ENCODE measurements at places on chromosomes 2 and 18.
A peak's percentile ranks its signal among the peaks of the same experiment; 100 is the strongest.

GRCh38 chr18:7955175-7955574 lies 388.1 kb downstream of the PTPRM start:
- no peak for DNase-seq

DNA sequence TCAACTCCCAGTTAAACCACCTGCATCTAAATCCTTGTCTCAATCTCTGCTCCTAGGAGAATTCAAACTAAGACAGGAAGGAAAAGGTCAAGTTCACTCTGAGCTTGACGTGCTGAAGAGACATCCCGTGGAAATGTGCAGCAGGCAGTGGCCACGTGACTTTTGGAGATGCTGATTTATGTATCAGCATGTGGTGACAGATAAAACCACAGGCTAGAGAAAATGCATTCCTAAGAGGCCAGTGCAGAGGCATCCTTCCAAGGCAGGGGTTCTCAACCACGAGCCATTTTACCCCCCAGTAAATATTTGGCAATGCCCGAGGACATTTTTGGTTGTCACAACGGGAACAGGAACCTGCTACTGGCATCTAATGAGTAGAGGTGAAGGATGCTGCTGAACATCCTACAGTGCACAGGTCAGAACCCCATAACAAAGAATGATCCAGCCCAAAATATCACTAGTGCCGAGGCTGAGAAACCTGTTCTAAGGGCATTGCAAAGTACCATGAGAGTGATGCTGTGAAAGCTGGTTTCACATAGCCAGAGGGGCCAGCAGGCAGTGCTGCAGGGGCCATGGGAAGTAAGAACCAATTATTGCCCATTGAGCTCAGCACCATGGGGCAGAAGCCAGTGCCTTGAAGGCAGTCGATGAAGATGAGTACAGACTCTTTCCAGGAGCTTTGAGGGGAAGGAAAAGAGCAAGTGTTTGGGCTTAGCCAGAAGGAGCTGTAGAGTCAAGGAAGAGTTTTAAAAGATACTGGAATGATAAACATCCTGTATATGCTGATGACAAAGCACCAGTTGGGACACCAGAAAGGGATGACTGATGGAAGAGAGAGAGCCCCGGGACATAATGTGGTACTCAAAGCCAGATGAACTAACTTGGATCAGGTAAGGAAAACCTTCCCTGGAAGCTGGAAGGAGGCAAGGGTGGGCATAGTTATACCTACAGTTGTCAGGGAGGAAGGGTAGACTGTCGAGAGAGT lies 174.6 kb downstream of the HAUS1 start:
- DNase-seq: no peak

DNA sequence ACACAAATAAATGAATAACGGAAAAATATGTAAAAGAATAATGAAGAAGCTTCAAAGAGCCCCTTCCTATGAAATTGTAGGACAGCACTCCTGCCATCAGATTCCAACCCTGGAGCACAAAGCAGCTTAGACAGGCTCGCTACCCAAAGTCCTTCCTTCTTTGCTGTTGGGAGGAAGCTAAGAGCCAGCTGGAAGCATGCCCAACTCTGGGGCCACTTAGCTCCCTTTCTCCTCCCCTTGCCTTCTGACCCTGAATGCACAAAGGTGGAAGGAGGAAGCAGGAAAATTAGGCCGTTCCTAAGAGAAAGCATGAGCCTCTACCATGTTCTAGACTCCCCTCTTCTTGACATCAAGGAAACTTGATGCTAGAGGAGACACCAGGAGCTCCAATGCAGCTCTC lies 700.8 kb downstream of the RNF144A start:
- DNase-seq: no peak

GRCh38 chr2:206764673-206765241 lies 371 bp downstream of the MDH1B start:
- DNase-seq: no peak

DNA sequence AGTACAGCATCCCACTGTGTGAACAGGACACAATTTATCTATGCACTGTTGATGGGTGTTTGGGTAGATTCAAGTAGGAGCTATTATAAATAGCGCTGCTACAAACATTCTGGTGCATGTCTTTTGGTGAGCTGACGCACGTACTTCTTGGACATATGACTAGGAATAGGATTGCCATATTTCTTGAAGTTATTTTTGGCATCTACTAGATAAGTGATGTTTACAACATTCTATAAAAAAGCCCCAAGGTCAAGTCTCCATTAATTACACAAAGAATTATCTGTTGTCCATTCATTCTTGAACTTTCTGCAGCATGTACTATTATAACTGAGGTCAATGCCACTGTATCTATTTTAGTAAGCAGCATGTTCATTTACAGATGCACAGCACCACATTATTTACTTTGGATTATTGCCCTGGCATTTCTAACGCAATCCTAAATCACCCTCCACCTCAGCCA lies 225.5 kb upstream of the TMEM200C start:
- DNase-seq: no peak

GRCh38 chr2:237449193-237449881 lies 35.4 kb upstream of the COL6A3 start:
- no peak for DNase-seq

GRCh38 chr18:3342628-3343027 lies 80.7 kb downstream of the MYL12B start:
- DNase-seq: no peak

GRCh38 chr2:66173645-66174044 lies 261.3 kb upstream of the MEIS1 start:
- DNase-seq: no peak

DNA sequence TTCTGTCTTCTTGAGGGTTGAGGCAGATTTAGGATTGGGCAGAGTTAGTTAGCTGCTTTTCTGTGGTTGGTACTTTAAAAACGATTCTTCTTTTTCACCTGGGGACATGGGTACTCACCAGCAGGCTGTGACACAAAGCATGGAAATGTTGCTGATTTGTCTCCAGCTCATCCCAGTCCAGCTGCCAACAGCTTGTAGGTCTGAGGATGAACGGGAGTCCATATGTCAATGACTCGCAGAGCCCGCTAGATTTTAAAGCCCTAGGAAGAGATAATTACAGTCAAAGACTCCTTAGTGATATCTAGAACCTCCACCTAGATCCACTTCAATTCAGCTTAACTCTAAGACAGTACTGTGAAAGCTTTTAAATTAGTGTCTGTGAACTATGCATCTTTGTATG lies 20.8 kb downstream of the DOK1 start:
- no peak for DNase-seq

- DNase-seq: no peak
These were observed 3.9 kb upstream of the MYL1 start for GRCh38 chr2:210318891-210319290.

DNA sequence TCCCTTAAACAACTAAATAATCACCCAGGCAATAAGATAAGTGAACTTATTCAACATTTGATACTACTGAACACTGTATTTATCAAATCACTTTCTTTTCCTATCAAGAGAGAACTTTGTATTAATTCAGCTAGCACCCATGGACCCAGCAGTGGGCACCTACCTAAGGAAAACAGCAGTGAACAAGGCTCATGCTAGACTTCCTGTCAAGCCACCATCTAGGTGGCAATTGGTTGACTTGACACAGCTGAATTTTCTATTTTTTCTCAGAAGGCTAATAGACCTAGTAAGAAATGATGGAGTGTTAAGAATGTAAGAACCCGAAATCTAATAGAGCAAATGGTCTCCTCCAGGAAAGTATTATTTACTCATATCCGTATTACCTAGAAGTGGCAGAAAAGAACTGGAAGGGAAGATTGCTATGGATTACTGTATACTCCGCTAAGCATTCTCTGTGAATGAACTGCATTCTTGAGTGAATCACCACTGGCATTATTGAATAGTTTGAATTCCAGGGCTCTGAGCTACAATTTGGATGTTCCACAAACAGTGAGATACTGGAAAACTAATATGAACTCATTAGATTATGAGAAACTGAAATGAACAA lies 988.2 kb upstream of the CDH2 start:
- DNase-seq: no peak

- DNase-seq: no peak
These were observed 54.7 kb downstream of the FAM117B start for GRCh38 chr2:202689459-202689858.

- DNase-seq: no peak
These were observed 132.9 kb downstream of the BARD1 start for GRCh38 chr2:214676421-214677089.

GRCh38 chr2:181252262-181253148 lies 204.7 kb upstream of the ITGA4 start:
- DNase-seq: no peak

GRCh38 chr2:69893684-69894551 lies at the start of gene SNRNP27:
Gene SNRNP27, plus strand, starts transcription at chr2:69893956. Its CDS starts 29 bp downstream, at chr2:69893985.
- DNase-seq: peak; percentile 68

DNA sequence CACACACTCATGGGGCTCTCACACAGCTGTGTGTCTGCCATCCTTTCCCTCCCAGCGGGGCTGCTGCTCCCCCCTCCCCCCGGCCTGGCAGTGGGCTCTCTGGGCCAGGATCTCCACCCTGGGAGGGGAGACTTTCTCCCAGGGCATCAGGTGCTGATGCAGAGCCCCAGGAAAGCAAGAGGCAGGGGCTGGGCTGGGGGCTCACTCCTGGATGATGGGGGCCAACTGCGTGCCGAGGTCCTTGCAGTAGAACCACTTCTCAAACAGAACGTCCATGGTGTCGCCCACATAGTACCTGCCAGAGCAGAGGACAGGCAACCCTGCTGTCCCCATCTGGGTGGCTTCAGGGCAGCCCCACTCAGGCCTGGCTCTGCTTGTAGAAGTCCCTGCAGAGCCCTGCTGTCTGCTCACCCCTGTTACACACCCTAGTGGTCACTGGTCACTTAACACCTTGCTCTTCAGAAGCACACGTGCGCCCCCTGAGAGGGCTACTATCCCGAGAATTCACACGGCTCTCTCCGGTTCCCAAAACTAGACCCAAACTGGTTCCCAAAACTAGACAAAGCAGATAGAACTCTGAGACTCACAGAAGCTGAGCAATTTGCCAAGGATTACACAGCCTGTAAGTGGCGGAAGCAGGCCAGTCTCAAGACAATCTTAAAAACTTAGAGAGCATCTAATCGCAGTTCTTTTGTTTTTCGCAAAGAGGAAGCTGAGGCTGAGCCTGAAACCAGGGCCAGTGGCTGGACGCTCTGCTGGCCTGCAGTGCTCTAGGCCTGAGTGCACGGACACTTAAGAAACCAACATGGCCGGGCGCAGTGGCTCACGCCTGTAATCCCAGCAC lies 6.6 kb upstream of the OXER1 start:
- DNase-seq: no peak

GRCh38 chr2:149015926-149016563 lies 22.5 kb upstream of the LYPD6B start:
- no peak for DNase-seq

- DNase-seq: no peak
These were observed 329.2 kb downstream of the GULP1 start for GRCh38 chr2:188620916-188621315.

DNA sequence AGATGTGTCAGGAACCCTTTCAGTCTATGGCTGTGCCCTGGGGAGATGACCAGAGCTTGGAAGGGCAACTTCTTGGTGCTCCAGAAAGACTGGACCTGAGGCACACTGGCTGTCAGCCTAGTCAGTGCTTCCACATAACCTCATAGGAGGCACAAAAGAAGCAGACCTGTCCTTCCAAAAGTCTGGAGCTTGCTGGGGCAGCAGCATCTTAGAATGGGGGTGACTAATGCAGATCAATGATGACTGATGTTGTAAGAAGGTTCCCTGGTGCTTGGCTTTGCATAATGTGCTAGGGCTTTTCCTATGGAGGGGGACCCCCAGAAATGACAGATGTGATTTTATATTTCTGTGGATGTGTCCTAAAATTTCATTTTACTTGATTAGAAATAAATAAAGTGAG lies 255.7 kb upstream of the THUMPD2 start:
- DNase-seq: no peak

GRCh38 chr2:19505199-19506136 lies 147.0 kb upstream of the OSR1 start:
- DNase-seq: no peak

GRCh38 chr2:33272001-33272400 lies 204.4 kb upstream of the RASGRP3 start:
- DNase-seq: no peak

DNA sequence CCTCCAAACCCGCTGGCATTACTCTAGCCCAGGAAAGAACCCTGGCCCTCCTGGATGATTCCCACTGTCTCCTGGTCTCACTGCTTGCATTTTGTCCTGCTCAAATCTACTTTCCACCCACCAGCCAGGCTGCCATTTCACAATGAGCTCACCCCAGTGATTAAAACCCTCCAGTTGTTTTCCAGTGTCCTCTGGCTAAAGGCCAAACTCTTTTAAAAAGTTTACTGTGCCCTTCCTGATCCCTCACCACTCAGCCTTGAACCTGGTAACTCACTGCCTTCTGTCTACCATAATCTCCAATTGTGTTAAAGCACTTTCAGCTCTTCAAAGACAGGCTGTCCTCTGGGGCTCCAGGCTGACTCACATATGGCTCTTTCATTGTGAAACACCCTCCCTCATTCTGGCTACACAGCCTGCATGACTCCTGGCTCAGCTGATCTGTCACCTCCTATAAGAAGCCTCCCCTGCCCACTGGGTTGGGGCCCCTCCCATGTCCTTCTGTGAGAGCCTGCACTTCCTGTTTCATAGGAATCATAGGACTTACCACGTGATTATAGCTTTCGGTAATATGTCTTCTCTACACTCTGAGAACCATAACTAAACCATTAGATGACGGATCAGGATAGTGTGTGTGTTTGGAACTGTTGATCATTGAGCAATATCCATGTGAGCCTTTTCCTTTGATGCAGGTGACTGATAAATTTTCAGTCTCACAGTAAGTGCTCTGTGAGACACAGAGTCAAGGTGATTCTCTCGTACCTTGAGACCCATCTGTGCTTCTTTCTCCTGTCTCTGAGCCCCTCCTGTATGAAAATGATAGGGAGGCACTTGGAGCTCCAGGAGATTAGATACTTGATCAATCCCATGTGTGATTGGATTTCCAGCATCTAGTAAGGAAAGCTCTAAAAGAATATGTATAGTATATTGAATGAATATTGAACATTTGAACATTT lies 590.8 kb upstream of the ID2 start:
- no peak for DNase-seq

DNA sequence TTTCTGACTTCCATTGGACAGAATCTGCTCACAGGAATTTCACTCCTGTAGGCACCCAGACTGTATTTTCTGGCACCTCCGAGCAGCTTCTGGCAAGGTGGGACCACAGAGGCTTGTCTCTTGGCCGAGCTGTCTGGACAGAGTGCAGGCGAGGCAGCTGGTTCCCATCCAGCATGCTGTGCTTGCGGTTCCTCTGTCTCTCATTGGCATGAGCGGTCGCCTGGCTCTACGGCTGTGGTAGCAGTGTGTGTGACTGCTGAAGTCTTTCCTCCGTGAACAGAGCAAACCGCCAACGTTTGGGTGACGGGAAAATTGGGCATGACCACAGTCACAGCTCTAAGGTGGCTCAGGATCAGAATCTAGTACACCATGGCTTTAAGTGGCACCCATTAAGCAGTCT lies 411.7 kb upstream of the NETO1 start:
- no peak for DNase-seq

GRCh38 chr2:63073994-63074393 lies 23.4 kb downstream of the OTX1 start:
- no peak for DNase-seq

GRCh38 chr2:203438528-203438927 lies 96.6 kb downstream of the RAPH1 start:
- DNase-seq: no peak

- no peak for DNase-seq
These were observed 65.8 kb downstream of the UGGT1 start for GRCh38 chr2:128156812-128157211.

Measured in T follicular helper cell (primary cell).